ENCODE measurements at places on chromosomes 3 and 15. TPM values are rescaled to one million over a fixed set of nuclear protein-coding genes. Genes with fewer than 3 reads are reported as not detected.

- no peak for DNase-seq
- H3K36me3 ChIP-seq, result no peaks in the 10 kb centered on the region
- H3K27ac ChIP-seq, result no peak overlapping the region
- H3K27me3 ChIP-seq, result no peaks in the 10 kb centered on the region
Observed at GRCh38 chr3:128207951-128208350, 54.7 kb downstream of the EEFSEC start.

GRCh38 chr3:122576174-122576940 is 1.1 kb upstream of the PARP15 start:
- peaks cover 6% of the 10 kb centered on the region for H3K27me3 ChIP-seq
- H3K36me3 ChIP-seq, result no peaks in the 10 kb centered on the region
- no peak for DNase-seq
- H3K4me3 ChIP-seq, result no peak overlapping the region

- H3K4me1 ChIP-seq, result no peaks in the 10 kb centered on the region
- no peaks in the 10 kb centered on the region for H3K36me3 ChIP-seq
- DNase-seq, result no peak
- no peak overlapping the region for H3K27ac ChIP-seq
- no peak overlapping the region for H3K4me3 ChIP-seq
Observed at GRCh38 chr3:134001251-134001650, 28.5 kb downstream of the SLCO2A1 start.

- no peak for DNase-seq
- H3K27ac ChIP-seq, result no peak overlapping the region
- no peaks in the 10 kb centered on the region for H3K27me3 ChIP-seq
- peaks cover 64% of the 10 kb centered on the region for H3K36me3 ChIP-seq
- H3K4me3 ChIP-seq, result no peak overlapping the region
Observed at GRCh38 chr15:40460404-40460803, 10.4 kb upstream of the CHST14 start.

DNA sequence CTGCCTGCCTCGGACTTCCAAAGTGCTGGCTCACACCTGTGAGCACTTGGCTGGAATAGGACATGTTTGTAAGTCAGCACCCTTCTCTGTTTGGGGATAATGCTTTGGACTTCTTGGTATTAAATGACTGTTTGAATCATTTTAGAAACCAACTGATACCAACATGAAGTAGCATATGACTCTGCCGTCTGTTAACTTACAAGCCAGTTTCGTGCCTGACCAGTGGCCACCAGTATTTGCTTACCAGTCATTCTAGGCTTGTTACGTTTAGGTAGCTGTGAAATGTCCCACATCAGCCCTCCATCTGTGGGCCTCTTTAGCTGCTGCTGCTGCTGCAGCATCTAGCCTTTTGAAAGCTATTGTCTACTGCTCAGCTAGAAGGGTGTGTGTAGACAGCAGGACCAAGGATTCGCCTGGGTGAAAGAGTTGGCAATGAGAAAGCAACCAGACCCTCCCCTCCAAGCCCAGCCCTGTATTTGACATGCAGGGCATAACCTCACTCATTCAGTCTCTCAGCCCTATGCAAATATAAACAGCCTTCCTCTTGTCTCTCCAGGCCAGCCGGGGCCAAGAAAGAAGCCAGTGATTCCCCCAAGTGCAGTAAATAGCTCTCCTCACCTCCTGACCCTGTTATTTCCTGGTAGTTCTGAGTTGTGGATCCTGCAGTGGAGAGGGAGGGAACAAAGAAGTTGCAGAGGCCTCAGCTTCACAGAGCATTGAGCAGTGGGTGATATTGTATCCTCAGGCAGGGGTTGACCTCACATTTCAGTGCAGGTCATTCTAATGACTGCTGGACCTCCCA is 51.0 kb downstream of the NKIRAS1 start:
- H3K4me1 ChIP-seq, result peaks cover 8% of the 10 kb centered on the region
- DNase-seq, result no peak
- H3K27ac ChIP-seq, result no peak overlapping the region
- peaks cover 7% of the 10 kb centered on the region for H3K36me3 ChIP-seq

Gene CXCR6
- polyA plus RNA-seq, result 0.61 TPM

Gene DUOXA2
- polyA plus RNA-seq, result 0.25 TPM

Measured in left lung (tissue), 14 donors.